ENCODE measurements at places on chromosomes 16 and 17. TPM values are rescaled to one million over a fixed set of nuclear protein-coding genes. Genes with fewer than 3 reads are reported as not detected.
A peak's percentile ranks its signal among the peaks of the same experiment; 100 is the strongest.

TMEM101 gene
- 36.9 TPM for total RNA-seq

GRCh38 chr17:73360961-73361761 lies 49.4 kb upstream of the CDC42EP4 start:
- DNase-seq, result no peak

DNA sequence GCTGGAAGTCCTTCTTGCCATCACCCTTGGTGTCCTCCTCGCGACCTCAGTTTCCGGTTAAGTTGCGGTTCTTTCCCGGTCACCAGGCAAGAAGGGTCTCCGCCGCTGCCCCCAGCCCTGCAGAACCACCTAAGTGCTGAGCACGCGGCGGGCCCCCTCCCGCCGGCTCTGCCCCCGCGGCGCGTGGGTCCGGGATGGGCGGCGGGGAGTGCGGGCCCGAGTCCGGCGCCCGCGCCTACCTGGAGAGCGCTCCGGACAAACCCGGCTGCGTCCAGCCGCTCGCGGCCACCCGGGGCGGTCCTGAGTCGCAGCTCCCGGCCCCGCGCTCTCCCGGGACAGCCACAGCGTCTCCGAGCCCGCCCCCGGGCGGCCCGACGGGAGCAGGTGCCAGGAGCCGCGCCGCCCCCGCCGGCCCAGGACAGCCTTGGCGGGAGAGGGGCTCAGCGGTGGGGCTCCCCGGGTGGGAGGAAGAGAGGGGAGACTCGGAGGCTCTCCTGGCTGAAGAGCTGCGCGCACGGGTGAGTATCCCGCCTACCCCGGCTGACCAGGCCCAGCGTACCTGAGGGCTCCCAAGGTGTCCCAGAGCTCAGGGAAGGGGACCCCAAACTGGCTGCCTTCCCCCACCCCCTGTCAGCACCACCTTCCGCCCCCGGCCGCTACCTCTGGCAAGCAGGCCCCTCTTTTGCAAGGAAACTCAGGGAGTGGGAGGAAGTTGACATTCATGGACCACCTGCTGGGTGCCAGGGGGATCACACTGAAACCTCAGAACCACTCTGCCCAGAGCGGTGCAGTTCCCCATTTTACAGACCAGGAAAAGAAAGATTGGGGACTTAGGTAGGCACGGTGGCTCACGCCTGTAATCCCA lies 22.2 kb upstream of the C17orf113 start:
- DNase-seq, result peak; percentile 34

GRCh38 chr16:88754912-88755744 lies 29.9 kb downstream of the PIEZO1 start:
- no peak for DNase-seq

DNA sequence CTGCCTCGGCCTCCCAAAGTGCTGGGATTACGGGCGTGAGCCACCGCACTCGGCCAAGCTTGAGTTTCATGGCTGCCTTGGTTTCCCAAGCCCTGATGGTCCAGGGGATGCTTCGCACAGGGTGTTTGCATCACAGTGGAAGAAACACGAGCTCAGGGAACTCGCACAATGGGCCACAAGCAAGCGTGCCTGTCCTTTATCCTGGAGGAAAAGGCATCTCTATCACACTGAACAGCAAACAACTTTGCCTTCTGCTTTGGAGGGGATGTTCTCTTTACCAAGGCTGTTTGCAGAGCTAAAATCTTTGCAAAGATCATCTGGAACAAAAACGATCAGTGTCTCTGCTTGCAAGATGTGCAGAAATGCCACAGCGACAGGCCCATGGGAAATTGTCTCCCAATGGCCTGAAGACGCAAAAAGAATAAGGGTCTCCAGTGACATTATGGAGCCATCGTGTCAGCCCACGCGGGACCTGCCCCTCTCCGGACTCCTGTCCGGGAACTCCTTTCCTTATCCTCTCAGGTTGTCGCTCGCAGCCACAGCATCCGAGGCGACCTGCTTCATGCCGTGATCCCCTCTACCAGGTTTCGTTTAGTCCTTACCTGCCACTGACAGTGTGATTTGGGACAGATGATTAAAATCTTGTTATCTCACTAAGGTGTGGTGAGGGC lies 44.1 kb upstream of the CBFA2T3 start:
- no peak for DNase-seq

- no peak for DNase-seq
Observed at GRCh38 chr16:22001591-22001990, 675 bp upstream of the PDZD9 start.

GRCh38 chr16:85605051-85605911 lies 7.8 kb upstream of the GSE1 start:
- DNase-seq, result peak; percentile 30

TBC1D3D gene
- total RNA-seq, result 0.47 TPM

OR4D1 gene
- not detected for total RNA-seq

DNA sequence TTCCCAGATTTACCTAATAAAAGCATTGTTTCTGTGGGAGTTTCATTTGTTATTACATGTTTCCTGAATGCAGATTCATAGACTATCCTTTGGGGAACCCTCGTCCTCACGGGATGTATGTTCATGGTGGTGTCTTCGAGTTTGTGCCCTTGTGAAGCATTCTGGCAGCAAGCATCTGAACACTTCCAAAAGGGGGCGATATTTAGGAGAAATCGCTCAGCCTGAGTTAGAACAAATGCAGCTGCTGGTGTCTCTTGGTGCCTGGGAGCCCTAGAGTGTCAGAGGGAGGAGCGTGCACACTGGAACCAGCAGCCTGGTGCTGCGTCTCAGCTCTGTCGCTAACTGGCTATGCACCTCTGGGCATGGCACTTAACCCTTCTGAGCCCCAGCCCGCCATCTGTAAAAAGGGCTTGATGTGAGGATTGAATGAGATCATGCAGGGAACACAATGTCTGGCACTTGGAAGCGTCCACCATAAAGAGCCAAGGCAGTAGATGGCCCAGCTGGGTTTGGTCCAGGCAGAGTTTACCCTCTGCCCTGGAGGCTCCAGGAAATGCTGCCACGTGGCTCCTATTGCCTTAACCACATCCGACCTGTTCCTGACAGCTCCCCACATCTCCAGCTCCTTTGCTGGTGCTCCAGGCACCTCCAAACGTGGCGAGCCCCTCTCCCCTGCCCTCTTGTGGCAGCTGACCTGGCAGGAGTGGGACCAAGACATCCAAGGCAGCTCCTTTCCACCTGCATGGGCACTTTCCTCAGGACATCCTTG lies 25.0 kb upstream of the C16orf78 start:
- DNase-seq, result no peak

DNA sequence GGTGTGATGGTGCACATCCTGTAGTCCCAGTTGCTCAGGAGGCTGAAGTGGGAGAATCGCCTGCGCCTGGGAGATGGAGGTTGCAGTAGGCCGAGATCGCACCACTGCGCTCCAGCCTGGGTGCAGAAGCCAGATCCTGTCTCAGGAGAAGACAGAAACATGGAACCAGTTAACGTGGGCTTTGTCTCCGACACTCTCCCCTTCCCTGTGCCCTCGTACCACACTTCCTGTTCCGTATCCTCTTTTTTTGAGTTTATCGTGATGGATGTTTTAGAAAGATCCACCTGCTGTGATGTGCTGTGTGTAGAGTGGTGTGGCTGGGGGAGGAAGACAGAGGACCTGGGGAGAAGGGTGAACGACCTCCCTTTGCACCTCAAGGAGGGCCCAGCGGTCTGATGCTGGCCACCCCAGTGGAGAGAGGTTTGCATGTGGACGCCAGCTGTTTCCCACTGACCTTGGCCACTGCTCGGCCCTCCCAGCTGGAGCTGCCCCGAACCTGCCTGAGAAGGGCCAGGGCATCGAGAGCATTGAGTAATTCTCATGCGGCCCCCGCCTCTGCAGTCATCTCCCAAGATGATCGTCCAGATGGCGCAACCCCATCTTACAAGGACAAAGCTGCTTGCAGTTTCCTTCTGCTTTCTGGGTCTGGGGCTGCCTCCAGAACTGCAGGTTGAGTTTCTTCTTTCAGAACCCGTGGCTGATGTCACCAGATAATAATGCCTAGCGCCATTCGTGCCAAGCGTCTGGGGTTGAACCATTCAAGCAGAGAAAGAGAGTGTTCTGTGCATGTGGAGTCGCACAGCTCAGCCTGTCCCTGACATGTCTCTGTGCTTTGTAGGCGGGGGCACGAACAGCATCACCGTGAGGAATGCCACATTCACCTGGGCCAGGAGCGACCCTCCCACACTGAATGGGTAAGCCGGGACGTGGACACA lies 126.3 kb downstream of the ABCC1 start:
- DNase-seq, result peak; percentile 87

- no peak for DNase-seq
Observed at GRCh38 chr17:29291163-29291752, 2.7 kb downstream of the NUFIP2 start.

- DNase-seq, result no peak
Observed at GRCh38 chr16:78516006-78516736, 416.7 kb downstream of the WWOX start.

PRR11 gene
- total RNA-seq, result 57.5 TPM

DNA sequence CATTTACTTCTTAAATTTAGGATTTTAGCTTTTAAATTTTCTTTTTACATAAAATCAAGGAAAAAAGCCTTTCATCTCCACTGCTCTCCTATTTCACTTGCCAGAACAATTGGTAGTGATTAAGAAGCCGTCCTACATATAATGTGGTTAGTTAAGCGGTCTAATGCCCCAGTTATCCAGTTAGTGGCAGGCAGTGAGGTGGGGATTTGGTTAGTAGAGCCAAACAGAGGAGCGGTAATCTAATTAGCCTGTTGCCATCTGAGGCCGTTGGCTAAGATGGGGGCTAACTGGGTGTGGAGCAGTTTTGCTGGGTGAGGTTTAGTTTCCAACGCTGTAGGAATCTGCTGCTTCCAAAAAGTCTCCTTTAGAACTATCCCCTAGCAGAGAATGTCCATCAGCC lies 22.4 kb downstream of the SNX11 start:
- no peak for DNase-seq

DNA sequence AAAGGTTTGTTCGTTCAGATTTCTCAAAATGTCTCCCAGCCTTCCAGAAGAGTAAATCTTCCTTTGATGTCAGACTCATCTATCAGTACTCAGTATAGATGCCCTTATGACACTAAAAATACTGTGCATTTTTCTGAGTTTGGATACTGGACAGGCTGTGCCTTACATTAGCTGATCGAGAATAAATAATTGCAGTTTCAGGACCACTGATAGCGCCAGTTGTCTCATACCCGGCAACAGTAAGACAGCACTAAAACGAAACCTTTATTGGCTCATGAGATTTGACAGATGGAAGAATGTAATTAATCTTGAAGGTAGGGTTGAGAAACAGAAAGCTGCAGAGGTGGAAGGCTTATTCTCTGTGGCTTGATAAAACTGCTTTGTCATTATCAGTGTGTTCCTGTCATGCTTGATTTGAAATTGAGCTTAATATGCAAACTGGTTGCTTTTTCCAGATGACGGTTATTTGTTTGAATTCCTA lies 1.2 kb downstream of the ATP6V0A1 start:
- no peak for DNase-seq

DNA sequence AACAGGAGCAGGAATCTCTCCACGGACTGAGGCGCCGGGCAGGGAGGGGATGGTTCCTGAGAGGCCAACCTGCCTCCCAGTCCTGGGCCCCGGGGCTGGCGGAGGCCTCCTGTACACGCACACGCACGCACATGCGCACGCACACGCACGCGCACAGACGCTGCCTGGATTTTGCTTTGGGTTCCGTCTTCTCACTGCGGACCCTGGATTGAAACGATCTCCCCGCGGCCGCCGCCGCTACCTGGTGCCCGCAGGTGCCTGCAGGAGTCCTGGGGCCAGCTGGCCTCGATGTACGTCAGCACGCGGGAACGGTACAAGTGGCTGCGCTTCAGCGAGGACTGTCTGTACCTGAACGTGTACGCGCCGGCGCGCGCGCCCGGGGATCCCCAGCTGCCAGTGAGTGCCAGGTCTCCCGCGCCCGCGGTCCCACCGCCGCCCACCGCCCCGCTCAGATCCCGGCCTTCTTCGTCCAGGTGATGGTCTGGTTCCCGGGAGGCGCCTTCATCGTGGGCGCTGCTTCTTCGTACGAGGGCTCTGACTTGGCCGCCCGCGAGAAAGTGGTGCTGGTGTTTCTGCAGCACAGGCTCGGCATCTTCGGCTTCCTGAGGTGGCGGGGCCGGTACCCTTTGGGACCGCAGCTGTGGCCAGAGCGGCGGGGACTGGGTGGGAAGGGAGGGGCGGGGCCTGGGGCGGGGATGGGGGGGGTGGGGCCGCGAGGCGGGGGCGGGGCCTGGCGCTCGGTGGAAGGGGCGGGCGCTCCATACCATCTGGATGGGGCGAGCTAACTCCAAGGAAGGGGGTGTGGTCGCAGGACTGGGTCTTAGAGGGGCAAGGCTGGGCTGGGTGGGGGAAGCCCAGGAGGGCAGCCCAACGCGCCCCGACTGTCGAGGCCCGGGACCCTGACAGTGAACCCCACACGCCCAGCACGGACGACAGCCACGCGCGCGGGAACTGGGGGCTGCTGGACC lies 12.3 kb downstream of the CES4A start:
- DNase-seq, result peak; percentile 89

OTOA gene
- 0.67 TPM for total RNA-seq

GRCh38 chr17:68749349-68750207 lies 148.4 kb upstream of the FAM20A start:
- DNase-seq, result peak; percentile 23

GRCh38 chr16:2584729-2585650 lies 47.2 kb downstream of the PDPK1 start:
- peak; percentile 57 for DNase-seq

GRCh38 chr17:39219647-39220154 lies 6.0 kb downstream of the STAC2 start:
- DNase-seq, result no peak

DNA sequence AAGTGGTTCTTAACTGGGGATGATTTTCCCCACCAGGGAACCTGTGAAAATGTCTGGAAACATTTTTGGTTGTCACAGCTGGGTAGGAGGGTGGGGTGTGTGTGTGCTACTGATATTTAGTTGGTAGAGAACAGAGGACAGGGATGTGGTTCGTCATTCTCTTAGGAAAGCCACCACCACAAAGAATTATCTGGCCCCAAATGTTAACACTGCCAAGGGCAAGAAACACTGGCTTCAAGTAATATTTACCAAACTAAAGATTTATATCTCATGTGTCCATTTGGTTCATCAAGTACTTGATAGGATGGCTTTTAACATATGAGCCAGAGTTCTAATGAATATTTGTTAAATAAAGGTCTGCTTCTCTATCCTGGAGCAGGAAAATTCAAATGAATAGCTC lies 19.5 kb downstream of the MPHOSPH6 start:
- DNase-seq, result no peak

GRCh38 chr17:81097134-81097942 lies 62.4 kb downstream of the BAIAP2 start:
- peak; percentile 94 for DNase-seq

HEATR9 gene
- total RNA-seq, result not detected

BEAN1 gene
- total RNA-seq, result 0.22 TPM

GRCh38 chr17:39194985-39195524 lies 2.4 kb downstream of the CACNB1 start:
- no peak for DNase-seq
